NCI-H1930 (cell line): ENCODE measurements at places on chromosomes 6 and 20.
A peak's percentile ranks its signal among the peaks of the same experiment; 100 is the strongest.

DNA sequence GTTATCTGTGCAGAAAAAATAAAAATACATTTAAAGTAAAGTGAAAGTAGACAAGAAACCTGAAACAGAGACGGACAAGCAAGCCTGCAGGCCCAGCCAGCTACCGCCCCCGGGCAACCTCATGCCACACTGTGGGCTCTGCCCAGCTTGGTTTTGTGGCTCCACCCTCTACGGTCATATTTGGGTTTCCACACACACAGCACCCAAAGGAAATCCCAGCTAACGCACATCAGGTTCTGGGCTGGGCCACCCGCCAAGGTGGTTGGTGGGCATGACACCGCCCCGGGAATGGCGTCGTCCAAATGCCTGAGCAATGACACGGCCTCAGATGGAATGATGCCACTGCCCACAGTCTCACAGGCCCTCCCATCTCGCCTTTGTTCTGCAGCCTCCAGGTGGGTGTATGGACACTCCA lies 22.9 kb downstream of the FAM110A start:
- no peak for DNase-seq

DNA sequence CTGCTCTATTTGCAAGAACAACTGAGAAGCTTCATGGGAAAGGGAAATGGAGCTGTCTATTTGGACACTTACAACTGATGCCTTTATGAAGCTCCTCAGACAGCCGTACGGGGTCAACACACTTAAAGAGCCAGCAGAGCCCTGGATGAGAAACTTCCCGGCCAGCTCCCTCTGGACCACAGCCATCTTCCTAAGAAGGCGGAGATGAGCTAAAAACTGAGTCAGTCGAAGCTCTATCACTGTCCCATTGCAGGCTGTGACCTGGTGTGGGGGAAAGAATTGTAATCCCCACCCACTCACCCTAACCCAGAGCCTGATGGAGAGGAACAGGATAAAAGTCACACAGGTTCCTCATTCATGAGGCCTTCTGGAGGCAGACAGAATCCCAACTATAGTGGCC lies 360.4 kb upstream of the JARID2 start:
- DNase-seq: no peak

DNA sequence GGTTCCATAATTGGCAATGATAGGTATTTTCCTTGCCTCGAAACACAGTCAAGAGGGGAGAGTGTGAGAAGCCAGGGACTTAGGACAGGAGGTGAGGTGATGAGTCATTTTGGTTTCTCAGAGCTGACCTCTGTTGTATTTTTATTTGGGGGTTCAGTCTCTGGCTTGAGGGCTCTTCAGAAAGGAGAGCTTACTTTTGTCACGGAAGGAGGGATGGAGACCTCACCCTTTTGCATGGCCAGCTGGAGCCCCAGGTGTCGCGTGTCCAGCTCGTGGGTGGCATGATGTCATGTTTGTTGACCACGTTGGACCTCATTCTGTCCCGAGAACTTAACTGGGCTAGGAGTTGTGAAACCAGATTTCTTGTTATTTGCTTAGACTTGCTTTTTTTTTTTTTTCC lies 293.9 kb downstream of the QKI start:
- DNase-seq: no peak

- no peak for DNase-seq
These were observed 6.7 kb upstream of the TMEM30A start for GRCh38 chr6:75291331-75291730.

DNA sequence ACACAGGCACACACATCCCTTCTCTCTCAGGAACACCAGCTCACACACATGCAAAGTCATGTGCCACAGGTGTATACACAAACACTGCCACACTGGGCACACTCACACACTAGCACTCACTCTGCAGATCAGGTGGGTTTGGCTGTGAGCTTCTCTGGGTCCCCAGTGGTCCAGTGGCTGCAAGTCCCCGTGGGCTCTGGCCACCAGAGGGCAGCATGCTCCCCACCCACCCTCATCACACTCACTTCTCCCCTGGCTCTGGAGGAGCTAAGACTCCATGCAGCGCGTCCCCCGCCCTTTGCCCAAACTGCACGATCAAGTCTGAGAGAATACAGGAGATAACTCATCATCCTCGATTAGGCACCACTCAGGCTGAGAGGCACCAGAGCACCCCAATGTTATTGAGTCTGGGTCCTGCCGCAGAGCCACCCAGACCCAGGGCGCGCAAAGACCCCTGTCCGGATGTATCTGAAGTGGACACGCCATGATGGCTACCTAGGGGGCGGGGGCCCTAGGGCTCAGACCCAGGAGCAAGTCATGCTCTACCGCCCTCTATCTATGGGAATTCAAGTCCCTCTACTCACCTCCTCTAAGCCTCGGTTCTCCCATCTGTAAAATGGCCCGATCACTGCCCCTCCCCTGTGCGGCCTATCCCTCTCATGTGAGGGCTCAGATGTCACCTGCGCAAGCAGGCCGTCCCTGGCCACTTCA lies 90.5 kb downstream of the GRM4 start:
- peak; percentile 57 for DNase-seq

DNA sequence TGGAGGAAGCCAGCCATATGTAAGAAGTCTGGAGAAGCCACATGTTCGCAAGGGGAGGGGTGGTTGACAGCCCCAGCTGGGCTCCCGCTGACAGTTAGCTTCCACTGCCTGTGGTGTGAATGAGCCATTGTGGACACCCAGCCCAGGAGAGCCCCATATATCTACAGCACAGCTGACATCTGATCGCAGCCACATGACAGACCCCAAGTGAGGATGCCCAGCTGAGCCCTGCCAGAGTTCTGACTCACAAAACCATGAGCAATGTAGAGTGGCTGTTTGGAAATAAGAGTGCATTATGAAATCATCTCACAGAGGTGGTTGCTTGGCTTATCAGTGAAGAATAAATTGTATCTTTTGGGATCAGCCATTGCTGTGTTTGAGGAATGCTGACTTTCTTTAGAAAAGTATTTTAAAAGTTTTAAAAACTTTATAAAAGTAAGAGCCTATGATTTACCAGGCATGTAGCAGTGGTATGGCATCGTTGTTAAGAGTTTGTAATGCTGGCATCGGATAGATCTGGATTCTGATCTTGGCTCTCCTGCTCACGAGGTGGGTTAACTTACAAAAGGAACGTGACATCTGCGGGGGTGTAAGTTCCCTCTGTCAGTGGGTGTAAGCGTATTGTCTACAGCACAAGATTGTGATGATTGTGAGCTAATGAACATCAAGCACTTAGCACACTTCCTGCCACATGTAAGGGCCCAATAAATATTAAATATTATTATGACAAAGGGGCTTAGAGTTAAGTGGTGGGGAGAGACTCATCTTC lies 24.1 kb downstream of the CFAP61 start:
- DNase-seq: no peak

DNA sequence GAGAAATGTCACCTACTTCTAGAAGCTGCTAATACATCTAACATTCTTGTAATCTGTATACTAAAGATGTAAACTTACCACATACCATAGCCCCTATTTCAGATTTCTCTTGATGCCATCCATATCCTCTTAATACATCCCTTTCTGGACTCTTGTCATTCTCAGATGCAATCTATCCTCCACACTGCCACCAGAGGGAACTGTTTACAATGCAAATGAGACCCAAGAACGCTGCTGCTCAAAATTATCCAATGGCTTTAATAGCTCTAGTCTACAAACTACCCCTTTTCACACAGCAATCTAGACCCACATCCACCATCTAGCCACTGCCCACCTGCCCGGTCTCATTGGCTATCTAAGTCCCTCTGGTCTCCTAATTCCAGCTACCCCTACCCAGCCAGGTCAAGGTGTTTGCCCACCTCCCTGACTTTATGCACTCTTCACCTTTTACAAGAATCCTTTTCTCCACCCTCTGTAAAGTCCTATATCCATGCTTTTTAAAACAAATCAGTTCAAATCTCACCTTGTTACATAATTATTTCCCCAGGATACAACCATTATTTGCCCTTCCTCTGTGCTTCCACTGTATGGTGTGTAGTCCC lies 14.8 kb downstream of the FAXC start:
- no peak for DNase-seq
